ENCODE measurements at places on chromosomes 3 and 15.

GRCh38 chr15:59171067-59171397 lies 35.6 kb upstream of the LDHAL6B start:
- DNase-seq: no peak

DNA sequence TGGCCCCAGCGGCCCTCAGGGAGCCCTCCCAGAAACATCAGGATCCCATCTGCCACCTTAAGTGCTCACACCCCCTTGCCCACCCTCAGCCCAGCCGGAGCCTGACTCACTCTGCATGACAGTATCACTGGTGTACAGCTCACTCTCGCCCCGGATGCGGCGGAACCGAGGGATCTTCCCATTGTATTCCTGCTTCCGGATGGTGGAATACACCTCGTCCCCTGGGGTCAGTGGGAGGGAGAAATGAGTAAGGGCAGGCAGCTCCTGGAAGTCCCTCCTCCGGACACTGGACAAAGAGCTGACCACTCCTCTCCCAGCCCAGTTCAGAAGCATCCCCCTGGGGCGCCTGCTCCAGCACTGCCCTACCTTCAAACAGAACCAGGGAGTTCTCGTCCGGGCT lies 16.5 kb downstream of the SEMA7A start:
- DNase-seq: no peak

GRCh38 chr3:67335813-67336212 lies 318.6 kb downstream of the SUCLG2 start:
- DNase-seq: no peak

DNA sequence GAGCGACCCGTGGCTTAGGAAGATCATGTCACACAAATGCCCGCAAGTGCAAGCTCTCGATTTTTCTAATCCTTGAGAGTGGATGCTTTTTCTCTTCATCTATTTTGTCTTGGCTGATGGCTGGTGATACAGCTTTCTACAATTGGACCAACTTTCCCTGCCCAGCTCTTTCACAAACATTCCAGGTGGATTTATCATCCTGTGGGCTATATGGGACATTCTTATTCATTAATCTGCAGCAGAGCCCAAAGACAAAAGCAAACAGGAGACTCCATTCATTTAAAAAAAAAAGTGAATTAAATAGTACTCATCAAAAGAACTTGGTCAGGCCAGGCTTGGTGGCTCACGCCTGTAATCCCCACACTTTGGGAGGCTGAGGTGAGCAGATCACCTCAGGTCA lies 14.2 kb upstream of the TSEN2 start:
- no peak for DNase-seq

DNA sequence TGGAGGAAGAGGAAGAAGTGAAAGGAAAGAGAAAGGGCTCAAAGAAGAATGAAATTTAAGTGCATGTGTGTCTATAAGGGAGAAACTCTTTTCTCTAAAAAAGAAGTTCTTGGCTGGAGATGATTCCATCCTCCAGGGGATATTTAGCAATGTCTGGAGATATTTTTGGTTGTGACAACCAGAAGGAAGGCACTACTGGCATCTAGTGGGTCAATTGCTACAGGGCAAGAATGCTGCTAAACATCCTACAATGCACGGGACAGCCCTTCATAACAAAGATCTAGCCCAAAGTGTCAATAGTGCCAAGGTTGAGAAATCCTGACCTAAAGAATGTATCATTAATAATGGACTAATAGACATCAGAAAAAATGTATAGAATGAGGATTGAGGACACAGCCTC lies 57.4 kb upstream of the ST3GAL6 start:
- DNase-seq: peak; percentile 33

GRCh38 chr15:58410353-58410752 lies 21.4 kb upstream of the LIPC start:
- peak; percentile 53 for DNase-seq

DNA sequence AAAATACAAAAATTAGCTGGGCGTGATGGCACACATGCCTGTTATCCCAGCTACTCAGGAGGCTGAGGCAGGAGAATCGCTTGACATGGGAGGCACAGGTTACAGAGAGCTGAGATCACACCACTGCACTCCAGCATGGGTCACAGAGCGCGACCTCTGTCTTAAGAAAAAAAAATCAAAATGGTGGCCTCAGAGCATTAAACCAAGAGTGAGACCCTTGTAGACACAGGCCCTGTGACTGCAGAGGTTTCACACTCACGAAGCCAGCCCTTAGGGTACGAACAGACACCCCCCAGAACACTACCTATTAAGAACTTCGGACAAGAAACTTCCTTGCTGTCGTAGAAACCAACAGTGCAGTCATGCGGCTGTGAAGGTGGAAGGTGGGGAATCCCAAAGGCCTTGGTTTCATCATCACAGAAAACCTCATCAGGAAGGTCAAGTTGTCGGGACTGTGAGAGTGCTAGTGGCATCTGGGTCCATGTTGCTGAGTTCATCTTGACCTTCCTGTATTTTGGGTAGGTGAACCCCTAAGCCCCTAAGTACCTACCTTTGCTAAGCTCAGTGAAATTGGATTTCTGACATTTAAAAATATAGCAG lies 4.8 kb upstream of the PDE8A start:
- no peak for DNase-seq

GRCh38 chr3:87792534-87793336 lies 266.1 kb downstream of the CGGBP1 start:
- DNase-seq: no peak

Measured in NB4 (cell line).